ENCODE measurements at places on chromosomes 11 and 22.

DNA sequence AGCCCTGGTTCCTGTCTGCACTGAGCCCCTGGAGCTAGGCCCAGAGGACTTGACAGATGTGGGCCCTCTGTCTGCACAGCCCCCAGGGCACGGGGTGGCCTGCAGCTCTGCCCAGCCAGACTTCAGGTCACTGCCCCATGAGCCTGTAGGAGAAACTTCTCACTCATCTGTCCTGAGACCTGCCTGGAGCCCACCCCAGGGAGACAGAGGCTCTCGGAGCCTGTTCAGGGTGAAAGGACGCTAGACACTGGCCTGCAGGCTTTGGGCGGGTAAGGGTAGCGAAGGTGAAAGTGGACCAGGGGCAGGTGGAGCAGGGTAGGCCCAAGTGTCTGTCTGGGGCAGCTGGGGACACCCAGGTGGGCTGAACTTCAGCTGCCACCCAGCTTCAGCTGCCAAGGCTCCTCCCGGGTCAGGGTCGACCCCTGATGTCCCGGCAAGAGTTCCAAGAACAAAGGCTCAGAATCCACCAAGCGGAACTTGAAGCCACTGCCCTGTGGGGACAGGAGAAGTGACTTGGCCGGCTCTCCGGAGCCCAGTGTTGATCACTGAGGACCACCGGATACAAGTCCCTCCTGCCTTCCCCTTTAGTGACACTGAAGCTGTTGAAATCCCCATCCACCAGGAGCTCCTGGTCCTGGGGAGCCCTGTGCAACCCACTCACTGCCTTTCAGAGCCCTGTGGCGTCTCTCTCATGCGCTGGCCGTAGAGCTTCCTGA is 90.3 kb downstream of the KCNQ1 start:
- no peak for DNase-seq

DNA sequence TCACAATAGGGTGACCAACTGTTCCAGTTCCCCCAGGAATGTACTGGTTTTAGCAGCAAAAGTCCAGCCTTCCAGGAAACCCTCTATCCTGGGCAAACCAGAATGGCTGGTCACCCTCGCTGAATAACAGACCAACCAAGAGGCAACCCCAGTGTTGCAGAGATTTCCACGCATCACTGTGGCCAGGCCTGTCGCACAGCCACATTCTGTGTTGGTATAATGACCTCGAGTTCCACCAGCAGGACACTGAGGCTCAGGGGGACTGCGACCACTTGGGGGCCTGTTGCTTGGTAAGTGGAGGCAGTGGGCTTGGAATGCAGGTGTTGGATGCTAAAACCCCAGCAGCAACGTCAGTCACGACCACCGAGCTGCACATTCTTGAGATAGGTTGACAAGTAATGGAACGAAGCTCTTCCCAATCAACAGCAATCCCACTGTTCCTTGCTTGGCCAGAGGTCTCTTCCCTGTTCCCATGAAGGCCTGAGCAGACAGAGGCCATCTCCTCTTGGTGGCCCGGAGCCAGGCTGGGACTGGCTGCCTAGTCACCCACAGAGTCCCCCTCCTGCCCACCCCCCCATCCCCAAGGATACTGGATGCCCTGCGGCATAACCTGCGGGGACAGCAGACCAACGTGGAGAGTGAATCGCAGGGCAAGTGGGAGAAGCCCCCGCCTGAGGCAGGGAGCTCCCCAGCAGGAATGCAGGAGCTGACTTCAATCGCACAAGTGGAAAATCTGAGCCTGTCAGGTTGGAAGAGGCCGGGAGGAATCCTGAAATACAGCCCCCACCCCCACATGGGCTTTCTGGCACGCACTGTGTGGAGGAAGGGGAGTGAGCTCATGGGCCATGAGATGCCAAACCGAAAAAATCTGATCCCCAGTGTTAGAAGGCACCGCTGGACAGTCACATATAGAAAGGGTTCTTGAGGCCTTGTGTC is 43.4 kb upstream of the MN1 start:
- no peak for DNase-seq

DNA sequence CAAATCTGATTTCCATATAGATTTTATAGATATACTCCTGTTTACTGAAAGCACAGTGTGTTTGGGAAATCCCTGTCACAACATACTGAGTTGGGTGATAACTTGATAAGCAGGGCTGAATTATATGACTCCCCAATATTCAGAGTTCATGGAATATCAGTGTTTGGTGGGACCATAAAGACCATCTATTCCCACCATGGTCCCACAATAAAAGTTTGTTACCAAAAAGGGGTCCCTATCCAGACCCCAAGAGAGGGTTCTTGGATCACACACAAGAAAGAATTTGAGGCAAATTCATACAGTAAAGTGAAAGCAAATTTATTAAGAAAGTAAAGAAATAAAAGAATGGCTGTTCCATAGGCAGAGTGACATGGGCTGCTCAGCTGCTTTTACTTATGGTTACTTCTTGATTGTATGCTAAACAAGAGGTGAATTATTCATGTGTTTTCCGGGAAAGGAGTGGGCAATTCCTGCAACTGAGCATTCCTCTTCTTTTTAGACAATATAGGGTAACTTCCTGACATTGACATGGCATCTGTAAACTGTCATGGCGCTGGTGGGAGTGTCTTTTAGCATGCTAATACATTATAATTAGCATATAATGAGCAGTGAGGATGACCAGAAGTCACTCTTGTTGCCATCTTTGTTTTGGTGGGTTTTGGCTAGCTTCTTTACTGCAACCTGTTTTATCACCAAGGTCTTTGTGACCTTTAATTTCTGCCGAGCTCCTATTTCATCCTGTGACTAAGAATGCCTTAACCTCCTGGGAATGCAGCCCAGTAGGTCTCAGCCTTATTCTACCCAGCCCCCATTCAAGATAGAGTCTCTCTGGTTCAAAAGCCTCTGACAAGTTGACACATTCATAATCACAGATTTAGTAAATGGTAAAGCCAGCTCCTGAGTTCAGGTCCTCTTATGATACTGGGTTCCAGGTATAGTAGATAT is 240.6 kb upstream of the PDGFD start:
- no peak for DNase-seq

- DNase-seq, result no peak
Observed at GRCh38 chr11:12735262-12735661, 61.0 kb downstream of the TEAD1 start.

DNA sequence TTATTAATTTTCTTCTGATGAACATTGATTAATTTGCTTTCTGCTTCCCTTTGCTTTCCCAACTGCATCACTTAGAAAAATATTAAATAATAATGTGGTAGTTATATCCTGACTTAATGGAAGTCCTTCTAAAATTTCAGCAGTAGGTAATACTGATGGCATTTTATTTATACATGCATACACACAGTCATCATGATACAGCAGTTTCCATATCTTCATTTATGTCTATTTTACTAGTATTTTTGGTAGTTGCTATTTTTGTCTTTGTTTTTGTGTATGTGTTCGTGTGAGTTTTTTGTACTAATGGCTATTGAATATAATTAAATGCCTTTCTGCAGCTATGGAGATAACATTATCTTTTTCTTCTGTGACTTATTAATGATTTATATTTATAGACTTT is 484.7 kb upstream of the CNTN5 start:
- no peak for DNase-seq

DNA sequence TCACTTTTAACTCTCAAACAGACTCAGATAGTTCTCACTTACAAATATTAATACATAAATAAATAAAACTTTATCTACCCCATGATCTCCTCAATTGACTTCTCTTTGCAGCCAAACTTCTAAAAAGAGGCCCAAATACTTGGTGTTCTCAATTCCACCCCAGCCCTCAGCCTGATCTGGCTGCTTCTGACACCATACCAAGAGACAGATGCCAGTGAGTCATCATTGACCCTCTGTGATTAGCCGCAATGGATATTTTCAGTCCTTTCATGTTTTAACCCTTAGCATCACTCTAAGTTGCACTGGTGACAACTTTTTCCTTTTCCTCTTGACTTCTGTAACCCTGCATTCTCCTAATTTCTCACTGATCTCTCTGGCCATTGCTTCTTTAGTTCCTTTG is 184.1 kb upstream of the ARHGAP20 start:
- no peak for DNase-seq

DNA sequence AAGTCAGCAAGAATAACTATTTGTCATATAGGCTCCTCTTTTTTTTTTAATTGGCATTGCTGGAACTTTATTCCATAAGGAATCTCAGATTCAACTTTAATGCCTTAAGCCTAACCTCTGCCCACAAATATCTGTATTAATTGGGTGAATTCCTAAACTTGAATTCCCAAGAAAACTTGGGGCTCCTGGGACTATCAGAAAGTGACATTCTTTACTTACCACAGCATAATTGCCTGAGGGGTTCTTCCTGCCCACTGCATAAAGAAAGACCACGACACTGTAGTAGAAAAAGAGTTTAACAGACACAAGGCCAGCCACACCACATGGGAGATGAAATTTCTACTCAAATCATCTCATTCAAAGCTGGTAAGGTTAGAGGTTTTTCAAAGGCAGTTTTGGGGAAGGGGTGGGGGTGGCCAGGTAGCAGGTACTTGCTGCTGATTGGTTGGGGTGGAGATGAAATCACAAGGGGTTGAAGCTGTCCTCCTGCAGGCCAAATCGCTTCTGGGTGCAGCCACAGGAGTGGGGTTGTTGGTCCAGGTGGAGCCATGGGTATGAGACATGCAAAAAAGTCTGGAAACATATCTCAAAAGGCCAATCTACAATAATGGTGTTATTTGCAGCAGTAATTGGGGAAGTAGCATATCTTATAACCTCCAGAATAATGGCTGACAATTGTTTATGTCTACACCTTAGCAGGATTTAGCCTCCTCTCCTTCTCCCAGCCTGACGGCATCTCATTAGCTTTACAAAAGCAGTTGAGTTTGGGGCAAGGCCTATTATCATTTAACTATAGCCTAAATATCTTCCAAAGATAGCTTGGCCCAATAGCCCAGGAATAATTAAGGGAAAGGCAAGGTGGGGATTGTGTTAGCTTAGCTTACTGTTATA is 4.8 kb upstream of the NLRP10 start:
- DNase-seq, result no peak

GRCh38 chr11:33259869-33260268 is 2.7 kb downstream of the HIPK3 start:
- DNase-seq, result no peak

DNA sequence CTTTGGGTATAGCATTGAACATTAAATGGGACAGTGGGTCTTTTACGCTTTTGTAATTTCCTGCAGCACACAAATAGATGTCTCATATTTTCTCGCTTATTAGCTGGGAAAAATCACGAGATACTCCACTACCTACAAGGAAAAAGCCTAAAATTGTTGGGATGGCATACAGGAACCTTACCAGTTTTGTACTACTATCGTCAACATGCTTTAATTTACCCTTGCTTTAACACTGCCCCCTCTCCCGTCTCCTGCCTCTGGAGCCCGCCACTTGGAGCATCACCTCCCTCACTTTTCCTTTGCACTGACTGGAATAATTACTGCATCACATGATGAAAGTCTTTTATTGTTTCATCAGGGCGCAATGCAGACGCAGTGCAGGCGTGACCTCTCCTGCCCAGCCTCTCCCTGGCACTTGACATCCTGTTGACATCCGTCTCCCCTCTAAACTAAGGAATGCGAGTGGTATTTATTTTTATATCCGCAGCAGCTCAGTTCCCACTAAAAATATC is 1.0 kb upstream of the FNBP4 start:
- no peak for DNase-seq

DNA sequence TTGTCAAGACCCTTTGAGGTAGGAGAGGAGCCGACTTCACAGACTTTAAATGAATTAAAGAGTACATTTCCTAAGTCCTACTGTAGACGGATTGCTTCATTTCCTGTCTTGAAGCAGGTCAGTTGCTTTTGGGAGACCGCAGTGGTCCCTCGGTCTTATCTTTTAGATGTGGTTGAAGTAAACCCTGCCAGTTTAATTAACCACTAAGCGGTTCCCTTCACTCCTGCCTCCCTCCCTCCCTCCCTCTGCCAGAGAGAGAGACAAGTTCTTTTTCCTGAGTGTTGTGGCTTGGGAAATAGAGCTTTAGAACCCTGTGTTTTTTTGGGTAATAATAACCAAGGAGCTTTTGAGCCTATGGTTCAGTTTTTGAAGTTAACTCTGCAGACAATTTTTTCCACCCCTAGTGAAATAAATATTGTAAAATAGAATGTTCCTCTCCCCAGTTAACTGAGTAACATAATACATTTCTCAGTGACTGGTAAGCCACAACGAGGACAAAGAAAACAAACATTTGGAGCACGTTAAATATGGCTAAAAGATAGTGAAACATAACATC is 147.5 kb downstream of the LDLRAD3 start:
- no peak for DNase-seq

DNA sequence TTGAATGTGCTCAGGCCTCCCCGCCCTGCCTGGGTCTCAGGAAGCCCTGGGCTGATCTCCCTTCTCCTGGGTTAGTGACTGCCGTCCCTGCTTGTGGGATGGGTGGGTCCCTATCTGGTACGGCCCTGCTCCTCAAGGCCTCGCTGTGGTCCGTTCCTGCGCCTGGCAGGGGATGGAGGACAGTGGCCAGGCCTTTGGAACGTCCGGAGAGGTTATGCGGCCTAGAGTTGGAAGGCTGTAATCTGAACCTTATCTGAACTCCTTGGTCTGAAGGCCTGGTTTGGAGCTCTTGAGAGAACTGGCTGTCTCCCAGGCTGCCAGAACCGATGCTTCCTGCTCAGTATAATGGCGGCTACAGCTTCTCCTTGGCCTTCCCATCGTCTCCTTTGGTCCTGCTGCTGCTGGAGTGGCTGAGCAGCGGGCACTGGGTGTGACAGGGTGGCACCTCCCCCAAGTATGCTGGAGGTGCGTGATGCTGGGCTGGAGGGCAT is 72.8 kb downstream of the FLI1 start:
- DNase-seq, result no peak

- no peak for DNase-seq
Observed at GRCh38 chr11:8694137-8694536, 11.5 kb downstream of the RPL27A start.

DNA sequence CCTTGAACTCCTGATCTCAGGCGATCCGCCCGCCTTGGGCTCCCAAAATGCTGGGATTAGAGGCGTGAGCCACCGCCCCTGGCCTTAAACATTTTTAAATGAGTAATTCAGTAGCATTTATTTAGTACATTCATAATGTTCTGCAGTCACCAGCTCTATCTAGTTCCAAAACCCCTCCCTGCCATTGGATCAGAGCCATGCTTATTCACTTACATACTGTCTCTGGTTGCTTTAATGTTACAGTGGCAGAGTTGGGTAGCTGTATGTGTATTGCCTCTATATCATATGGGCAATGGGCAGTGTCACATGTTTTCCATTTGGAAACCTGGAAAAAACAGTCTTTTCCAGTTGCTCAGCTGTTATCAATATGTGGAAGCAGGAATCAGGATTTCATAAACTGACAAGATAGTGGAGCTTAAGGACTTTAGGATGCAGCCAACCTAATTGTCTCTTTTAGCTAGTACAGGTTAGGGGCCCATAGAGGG is 10.5 kb downstream of the COA4 start:
- DNase-seq, result no peak

DNA sequence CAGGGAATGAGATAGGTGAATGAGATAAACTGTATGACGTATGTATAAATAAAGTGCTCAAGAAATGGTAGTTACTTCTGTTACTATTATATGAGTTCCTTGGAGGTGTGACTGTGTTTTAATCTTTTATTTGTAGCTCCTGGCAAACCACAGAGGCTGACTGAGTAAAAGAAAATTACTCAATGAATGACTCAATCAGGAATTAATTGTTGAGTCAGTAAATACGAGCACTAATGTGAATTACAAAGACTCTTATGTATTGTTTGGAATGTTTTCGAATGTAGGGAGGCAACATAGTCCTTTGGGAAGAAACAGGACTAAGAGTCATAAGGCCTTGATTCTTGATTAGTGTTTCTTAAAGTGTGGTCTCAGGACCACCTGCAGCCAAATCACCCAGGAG is 51.1 kb upstream of the BLID start:
- no peak for DNase-seq

Data from stimulated activated CD8-positive, alpha-beta memory T cell treated with anti-CD3 and anti-CD28 coated beads, Interleukin-4, amount 100 ng/mL, for 1 hour (primary cell).